ENCODE measurements at places on chromosomes 6 and 20.

DNA sequence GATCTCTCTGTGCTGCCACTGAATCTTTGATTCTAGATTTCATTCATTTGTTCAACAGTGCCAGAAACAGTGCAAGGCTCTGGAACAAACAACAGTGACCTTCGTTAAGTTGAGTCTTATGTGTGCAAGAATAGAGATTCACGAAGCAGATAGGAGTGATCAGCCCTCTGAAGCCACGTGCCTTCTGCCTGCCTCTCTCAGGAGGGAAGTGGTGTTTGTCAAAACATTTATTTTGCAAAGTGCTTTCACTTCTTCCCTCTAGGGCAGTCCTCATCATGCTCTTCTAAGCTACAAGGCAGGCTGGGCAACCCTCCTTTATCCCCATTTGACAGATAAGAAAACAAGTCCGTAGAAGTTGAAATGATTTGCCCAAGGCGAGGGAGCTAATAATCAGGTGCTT, 204.3 kb downstream of the TFAP2C start:
- no peak for DNase-seq

DNA sequence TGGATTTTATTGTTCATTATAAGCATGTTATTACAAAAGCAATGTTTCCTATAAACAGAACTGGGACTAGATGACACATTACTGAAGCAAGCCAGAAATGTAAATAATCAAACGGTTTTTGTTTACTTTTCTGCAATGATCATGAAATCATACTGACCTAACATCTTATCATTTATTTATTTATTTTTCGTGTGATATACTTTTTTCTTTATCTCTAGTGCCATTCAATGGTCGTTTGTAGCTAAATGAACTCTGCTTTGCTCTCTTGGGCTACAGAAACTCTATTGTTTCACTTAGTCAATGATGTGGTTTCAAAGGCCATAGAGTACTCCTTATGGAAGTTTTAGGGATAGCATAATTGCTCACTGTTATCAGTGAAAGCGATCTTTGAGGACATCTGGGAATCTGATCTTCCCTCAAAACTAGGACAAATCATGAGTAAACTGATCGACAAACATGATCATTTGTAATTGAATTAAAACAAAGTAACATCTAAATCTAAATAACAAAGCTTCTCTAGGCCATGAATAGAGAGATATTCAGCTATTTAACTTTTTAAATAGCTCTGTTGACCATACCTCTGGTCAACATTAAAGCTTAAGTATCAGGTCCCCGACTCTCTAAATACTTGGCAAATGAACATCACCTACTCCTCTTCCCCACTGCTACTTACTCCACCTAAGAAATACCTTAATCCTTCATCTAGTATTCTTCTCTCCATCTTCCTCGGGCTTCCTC, 933.4 kb downstream of the TFAP2A start:
- no peak for DNase-seq

DNA sequence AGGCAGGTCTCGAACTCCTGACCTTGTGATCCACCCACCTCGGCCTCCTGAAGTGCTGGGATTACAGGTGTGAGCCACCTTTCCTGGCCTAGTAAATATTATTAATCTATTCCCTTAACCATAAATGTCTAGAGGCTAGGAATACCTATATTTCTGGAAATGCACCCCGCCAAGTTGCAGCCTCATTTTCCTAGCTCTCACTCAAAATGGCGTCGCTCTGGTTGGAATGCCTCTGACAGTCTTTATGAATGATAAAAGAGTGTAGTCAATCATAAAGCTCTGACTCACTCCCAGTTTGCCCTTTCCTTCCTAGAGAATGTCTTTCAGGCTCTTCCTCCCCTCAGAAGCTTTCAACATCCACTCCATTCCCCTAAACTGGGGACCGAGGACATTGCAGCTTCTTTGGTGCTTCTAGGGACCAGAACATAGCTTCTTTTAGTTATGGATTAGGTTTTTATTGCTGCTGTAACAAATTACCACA, 14.1 kb upstream of the TRIM26 start:
- DNase-seq = no peak

GRCh38 chr6:34110610-34111009, 35.3 kb downstream of the GRM4 start:
- no peak for DNase-seq

DNA sequence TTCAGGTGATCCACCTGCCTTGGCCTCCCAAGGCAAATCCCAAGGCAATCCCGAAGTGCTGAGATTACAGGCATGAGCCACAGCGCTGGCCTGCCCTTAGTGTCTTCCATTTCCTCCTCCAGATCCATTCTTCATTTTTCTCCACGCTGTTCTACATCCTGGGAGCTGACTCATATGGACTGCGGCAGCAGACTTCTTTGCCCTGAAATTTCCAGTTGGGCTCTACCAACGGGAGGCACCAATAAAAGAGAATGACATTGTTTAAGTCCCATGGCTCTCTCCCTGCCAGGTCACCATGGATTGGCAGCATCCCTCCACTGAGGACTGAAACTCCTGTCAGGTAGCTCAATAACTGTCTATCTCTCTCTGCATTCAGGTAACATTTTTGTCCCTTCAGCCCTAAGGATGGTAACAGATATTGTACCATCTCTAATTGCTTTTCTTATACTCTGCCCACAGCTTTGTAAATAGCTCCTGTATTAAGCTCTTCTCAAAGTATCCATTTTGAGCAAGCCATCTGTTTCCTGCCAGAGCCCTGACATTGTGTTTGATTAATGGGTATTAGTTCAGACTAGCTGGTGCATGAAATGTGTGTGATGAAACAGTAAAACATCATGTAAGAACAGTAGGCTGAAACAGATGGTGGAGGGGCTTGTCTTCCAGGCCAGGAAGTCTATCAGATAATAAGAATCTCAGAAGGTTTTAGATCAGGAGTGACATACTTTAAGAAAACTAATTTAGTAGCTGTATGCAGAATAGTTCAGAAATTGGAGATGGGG, 3.6 kb downstream of the TBCC start:
- no peak for DNase-seq

DNA sequence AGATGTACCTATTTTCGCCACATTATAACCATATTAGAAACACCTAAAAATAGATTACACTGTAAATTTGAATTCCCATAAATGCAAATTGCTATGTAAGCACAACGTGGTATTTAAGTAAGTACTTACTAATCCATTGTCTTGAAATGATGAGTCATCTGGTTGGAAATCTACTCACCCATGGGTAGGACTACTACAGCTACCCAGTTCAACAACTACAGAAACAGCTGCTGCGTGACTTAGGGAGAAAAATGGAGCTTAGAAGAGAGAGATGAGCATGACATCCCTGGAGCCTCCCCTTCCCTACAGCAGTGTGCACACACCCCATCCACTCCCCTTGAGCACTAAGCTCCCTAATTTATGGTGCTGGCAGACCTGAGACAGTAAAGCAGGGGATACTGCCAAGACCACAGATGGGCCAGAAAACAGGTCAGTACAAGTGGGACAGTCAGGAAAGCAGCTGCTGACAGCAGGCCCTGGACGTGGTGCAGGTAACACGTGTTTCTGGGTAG, 26.9 kb downstream of the RRAGD start:
- DNase-seq = no peak

- no peak for DNase-seq
Measured at GRCh38 chr20:9149087-9149486, 80.2 kb downstream of the PLCB4 start.

DNA sequence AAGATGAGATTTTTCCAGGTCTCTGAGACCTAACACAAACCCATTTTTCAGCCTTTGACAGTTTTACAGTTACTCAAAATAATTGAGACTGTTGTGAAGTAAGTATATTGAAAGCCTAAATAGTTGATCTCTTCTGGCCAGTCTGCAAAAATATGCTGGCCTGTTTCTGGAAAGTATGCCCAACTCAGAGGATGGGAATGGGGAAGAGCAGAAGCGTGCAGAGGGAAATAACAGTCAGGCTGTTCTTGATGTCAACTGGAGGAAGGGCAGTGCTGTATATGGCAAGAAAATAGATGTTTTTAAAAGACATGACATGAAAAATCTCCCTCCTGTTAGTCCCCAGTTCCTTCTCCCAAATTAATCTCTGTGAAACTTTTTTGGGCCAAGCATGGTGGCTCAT, 3.8 kb downstream of the GID8 start:
- no peak for DNase-seq

GRCh38 chr6:12582421-12583110, 134.0 kb upstream of the PHACTR1 start:
- DNase-seq = no peak

- DNase-seq = no peak
Measured at GRCh38 chr20:36988494-36988966, 37.0 kb upstream of the SAMHD1 start.

DNA sequence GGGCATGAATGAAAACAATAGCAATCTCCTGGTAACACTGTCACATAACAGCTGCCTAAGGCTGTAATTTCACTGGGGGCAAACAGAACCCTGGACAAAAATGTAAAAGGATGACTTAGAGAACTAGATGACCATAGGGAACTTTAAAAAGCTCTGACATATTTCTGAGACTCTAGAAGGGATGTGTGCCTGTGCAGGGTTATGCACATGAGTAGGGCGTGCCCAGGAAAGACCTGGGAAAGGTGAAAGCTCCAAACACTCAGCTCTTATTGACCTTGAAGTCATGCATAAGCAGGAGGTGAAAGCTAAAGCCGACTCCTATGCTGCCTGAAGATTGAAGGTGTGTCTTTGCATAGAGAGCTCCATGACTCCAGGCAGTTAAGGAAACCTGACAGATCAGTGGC, 118.4 kb upstream of the BTBD3 start:
- DNase-seq = no peak

- DNase-seq = no peak
Measured at GRCh38 chr6:161272635-161273273, 1.1 kb downstream of the AGPAT4 start.

GRCh38 chr6:19602434-19603013, 234.6 kb upstream of the ID4 start:
- DNase-seq = no peak

DNA sequence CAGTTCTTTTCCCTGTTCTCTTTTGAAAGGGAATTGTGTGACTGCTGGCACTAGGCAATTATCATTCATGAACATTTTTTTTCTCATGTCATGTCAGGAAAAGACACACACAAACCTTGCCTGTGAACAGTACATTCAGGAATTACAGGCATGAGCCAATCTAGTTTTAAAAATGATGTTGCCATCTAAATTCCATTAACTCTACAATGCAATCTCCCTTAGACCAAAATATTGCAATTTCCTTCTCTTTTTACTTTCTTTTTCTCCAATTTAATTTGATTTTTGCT, 127.5 kb upstream of the STMND1 start:
- no peak for DNase-seq

DNA sequence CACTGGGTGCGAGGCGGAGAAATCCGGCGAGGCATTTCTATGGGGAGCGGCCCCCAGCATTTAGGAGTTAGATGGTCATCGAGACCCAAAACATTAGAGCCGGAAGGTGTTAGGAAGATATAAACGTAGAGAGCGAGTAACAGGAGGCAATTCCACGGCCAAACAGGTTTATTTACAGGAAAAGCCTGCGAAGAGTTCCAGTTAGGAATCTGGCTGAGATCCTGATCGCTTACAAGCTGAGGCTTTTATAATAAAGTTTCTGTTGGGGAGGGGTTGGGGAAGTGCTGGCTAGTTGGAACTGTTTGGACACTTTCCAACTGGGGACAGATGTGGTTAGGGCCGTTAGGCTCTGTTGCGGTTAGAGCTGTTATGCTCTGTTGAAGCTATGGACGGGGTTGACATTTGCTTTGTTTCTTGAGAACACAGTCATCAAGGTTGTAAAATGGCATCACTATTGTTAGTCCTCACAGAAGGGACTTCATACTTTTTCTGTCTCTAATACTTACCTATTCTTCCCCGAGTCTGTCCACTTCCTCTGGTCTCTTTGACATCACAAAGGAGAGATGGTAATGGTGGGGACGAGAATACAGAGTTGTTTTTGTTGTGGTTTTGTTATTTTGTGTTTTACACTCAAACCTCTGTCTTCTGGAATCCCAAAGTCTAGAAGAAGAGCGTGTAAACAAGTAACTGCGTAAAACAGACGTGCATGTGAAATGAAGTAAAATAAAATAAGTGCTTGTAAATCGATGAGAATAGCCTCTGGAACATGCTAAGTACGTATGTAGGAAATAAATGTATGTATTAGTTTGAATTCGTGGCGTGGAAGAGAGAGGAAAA, 554 bp upstream of the ZSCAN31 start:
- DNase-seq = no peak

DNA sequence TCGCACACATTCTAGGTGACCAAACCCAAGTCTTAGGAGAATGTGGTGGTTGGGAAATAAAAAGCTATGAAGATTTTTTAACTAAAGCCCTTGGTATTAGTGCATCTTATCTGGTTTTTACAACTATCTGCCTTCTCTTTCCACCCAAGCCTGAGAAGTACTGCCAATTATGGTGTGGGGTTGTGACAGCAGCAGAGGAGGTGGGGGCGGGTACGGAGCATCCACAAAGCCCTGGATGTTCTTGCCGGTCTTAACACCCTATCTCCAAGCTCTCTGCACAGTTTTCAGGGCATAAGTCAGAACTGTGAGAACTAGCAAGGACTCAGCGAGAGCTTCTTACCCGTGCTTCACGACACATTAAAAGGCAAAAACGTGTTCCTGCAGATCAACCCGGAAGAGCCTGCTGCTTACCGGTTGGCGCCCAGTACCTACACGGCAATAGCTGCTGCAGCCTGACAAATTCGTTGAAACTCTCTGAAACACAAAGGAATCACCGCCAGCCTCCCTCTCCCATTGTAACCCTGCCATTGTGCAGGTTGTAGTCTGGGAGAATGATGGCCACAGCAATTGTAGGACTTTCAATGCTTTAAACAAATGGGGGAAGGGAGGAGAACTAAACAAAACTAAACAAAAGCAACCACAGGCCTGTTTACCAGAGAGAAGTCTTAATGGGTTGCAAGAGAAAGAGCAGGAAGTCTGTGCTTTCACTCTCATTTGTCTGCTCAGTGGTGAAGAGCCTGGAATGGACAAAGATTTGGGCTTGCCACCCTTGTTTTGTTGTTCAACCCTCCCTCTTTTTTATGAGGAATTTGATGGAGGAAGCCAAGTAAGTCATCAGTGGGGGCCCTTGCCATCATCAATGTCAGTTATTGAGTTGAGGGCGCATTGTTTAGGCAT, 461.0 kb upstream of the JARID2 start:
- no peak for DNase-seq

DNA sequence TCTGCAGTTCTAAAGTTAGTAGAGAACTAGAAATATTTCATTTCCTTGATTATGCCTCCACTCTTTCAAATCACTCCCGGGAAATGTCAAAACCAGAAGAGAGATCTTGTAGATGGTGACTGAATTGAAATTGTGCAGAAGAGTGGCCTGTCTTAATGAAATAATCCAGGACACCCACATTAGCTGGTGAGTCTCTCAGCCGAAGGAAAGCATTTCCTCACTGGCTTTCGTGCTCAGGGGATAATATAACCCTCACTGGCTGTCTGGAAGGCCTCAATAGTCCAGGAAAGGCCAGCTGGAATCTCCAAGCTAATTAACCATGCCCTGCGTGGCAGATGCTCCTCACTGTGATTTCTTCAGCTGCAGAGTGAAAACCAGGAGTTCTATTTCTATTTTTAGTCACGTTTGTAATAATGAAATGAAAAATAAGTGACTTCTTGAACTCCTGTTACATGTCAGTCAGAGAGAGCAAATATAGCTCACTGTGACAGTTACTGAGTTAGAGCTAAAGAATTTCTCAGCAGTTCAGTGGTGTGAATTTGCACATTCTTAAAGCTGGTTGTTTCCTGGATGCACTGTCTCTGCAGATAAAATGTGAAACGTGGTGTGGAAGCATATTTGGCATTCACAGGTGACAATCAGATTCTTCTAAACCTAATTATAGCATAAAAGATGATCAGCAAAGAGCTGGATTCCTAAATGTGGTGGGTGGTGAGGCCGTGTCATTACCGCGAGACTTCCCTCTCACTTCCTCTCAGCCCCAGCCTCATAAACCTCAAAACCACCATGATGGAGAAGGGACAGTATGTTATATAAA, 211.7 kb downstream of the LMBRD1 start:
- no peak for DNase-seq

GRCh38 chr6:40713002-40713719, 126.0 kb upstream of the LRFN2 start:
- no peak for DNase-seq

All from SIG-M5 (cell line).